ENCODE measurements at places on chromosomes 16 and 17.

DNA sequence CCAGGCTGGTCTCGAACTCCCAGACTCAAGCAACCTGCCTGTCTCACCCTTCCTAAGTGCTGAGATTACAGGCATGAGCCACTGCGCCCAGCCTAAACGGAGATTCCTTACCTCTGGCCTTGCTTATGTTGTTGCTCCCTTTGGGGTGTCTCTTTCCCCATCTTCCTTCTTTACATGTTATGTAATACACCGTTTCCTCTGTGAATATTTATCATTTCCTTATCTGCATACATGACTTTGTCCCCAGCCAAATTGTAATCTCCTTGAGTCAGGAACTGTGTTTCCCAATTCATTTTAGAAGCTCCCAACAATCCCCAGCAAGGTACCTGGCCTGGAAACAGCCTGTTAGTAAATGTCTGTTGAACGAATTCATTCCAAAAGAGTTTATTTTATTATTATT lies 15.7 kb downstream of the COPZ2 start:
- no peak for DNase-seq

GRCh38 chr17:41663451-41664171 lies 25.1 kb upstream of the EIF1 start:
- no peak for DNase-seq

DNA sequence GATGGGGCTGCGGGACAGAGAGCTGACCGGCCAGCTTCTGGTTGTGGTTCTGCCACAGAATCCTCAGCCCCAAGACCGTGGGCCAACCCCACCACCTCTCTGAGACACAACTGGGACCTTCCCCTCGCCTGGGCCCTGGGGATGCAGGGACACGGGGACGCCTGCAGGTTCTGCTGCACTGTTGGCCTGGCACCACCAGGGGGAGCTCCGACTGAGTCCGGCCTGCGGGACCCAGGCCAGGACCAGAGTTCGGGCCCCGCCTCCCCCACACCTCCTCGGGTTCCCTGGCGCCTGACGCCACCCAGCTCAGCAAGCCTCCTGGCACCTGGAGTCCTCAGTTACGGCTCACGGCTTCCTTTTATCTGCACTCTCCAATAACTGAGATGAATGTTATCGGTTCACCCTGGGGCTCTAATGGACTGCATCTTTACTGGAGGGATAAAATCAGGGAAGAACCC lies 27.3 kb downstream of the TBC1D16 start:
- DNase-seq = peak; percentile 61

DNA sequence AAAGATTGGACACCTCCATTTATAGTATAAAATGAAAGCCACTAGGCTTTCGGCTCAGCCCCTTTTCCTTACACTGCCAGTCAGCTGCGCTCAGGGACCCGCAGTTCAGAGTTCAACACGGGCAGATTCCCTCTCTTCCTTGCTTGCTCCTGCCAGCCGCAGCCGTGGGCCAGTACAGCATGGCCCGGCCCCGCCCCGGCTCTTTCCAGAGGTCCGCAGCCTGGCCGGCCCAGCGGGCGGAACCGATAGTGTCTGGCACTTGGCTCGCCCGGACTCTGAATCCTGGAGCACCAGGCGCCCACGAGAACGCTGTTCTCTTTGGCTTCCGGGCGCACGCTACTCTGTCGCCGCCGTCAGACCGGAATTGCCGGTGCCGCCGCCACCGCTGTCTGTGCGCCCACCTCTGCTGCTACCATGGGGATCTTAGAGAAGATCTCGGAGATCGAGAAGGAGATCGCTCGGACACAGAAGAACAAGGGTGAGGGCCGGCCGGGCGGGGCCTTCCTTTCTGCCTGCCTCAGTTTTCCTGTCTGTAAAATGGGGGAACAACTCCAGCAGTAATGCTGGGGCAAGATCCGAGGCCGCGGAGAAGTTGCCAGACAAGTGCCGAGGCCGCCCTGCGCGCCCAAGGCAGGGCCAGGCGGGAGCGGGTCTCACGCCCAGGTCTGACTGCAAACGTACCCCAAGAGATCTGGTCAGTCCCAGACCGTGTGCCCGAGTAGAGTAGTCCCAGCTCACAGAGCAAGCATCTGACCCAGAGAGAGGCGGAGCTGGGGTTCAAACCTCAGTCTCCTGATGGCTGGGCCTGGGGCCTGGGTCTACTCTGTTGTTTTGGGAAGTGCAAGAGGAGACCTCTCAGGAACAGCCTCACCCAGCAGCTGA lies at the start of gene DRG2:
TSS of gene DRG2 (plus strand) at position 339 of the 882 bp plus-strand sequence. CDS start at position 415, 76 bp downstream.
- DNase-seq = peak; percentile 83
